Panc1 (cell line): ENCODE measurements at places on chromosomes 3 and 15. TPM values are rescaled to one million over a fixed set of nuclear protein-coding genes. Genes with fewer than 3 reads are reported as not detected.

Gene GNAI2
- total RNA-seq, result 170 TPM

Gene CTXN2
- total RNA-seq, result 0.05 TPM

Gene MINAR1
- 0.62 TPM for total RNA-seq

Gene APEH
- total RNA-seq, result 131 TPM

Gene FEZF2
- total RNA-seq, result not detected

Gene UBE2E2
- total RNA-seq, result 38.2 TPM

Gene CYP8B1
- 0.08 TPM for total RNA-seq

Gene MYLK
- 29.7 TPM for total RNA-seq

Gene MYD88
- total RNA-seq, result 32.7 TPM

Gene TXNRD3
- 17.2 TPM for total RNA-seq

Gene IL1RAP
- total RNA-seq, result 5.2 TPM

Gene GP9
- total RNA-seq, result not detected

Gene EOMES
- 2.5 TPM for total RNA-seq

Gene TMEM158
- total RNA-seq, result 7.3 TPM

Gene ZCWPW2
- total RNA-seq, result 0.82 TPM

Gene MOBP
- total RNA-seq, result not detected

Gene TMEM45A
- total RNA-seq, result 8.6 TPM

Gene SPINK8
- total RNA-seq, result not detected

Gene EBLN2
- 1.9 TPM for total RNA-seq

Gene GREM1
- total RNA-seq, result 0.41 TPM

Gene MEF2A
- 31.1 TPM for total RNA-seq
